ENCODE measurements at places on chromosomes 12 and 14.

DNA sequence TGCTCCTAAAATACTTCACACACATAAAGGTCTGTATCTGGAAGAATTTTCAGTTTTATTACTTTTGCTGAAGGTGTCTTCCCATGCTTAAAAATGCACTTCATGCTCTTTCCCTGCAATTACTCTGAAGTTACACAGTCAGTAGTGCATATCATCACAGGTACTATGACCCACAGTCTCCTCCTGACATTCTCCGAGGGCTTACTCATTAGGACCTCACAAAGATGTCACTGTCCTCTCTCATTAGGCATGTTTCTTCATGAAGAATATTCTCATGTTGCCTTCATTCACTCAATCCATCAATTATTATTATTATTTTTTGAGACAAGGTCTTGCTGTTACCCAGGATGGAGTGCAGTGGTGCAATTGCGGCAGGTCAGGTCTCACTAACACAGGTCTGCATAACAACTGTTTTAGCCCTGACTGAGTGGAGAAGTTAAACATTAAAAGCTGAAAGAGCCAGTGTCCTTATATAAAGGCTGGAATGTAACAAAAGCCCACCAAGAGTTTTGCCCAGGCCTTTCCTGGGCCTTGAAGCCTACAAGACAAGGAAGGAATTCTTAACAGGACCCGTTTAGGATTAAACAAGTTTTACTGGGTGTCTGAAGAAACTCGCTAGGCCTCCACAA is 119.5 kb upstream of the WSCD2 start:
- DNase-seq: no peak

DNA sequence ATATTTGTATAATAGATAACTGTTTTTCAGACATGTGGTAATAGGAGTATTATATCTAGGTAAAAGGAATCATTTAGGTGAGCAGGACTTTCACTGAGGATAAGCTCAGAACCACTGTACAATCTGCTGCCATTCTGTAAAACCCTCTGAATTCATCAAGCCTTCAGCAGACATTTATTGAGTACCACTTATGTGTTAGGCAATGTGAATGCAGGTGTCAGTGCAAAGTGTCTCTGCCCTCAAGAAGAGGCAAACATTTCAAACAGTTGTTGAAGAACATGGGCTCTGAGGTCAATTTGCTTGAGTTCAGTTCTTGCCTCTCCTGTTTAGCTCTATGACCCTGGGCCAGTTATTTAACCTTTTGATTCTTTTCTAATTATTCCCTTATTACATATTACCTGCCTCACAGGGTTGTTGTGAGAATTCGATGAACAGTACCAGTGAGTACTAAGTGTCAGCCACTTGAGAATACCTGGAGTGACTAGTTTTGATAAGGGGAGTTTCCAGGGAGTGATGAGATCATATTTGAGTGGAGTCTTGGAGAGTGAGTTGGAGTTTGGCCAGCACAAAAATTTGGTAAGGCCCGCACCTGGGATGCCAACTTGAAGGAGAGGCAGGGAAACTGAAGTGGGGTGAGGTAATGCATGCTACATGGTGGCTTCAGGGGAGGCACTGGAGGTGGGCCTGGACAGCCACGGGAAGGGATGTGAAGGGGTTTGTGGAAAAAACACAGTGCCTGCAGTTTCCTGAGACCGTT is 33.7 kb downstream of the RASSF8 start:
- no peak for DNase-seq

DNA sequence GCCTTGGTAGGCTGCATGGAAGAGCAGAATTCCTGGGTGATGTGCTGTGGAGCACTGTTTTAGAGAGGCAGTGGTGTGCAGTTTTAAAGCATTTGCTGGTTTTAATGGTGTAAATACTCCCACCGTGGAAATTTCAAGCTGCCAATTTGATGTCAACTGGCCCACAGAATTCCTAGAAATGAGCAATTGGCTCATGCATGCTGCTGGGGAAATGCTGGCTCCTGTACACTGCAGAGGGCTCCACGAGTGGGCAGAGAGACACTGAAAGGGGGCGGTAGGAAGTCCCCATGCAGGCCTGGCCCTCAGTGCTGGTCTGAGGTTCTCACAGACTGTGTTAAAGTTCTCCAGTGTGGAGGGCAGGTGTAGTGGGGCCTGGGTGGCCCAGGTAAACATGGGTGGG is 99.4 kb upstream of the NTF3 start:
- DNase-seq: no peak

DNA sequence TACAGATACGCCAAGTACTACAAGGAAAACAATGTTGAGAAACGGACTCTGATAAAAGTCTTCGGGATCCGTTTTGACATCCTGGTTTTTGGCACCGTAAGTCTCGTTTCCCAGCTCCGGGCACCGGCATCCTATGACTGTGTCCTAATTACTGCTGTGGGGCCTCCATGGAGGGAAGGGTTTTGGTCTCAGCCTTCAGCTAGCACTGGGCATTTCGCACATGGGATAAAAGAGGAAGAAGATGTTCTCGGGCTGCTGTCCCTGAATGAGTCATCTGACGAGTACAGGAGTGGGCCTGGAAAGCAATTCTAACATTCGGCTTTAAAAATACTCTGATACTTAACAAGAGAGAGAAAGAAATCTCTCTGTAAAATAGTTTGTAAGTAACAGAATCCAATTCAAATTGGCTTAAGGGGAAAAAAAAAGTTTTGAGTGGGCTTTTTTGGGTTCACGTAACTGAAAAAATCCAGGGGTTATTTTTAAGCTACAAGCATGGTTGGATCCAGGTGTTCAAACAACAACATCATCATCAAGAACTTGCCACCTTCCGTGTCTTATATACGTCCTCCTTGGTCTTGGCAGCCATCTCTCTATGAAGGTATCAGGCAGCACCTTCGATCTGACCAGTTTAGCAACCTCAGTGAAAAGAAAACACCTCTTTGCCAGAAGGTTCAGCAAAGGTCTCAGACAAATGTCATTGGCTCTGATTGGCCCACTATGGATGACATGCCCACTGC is 34.4 kb upstream of the P2RX4 start:
- peak; percentile 47 for DNase-seq

DNA sequence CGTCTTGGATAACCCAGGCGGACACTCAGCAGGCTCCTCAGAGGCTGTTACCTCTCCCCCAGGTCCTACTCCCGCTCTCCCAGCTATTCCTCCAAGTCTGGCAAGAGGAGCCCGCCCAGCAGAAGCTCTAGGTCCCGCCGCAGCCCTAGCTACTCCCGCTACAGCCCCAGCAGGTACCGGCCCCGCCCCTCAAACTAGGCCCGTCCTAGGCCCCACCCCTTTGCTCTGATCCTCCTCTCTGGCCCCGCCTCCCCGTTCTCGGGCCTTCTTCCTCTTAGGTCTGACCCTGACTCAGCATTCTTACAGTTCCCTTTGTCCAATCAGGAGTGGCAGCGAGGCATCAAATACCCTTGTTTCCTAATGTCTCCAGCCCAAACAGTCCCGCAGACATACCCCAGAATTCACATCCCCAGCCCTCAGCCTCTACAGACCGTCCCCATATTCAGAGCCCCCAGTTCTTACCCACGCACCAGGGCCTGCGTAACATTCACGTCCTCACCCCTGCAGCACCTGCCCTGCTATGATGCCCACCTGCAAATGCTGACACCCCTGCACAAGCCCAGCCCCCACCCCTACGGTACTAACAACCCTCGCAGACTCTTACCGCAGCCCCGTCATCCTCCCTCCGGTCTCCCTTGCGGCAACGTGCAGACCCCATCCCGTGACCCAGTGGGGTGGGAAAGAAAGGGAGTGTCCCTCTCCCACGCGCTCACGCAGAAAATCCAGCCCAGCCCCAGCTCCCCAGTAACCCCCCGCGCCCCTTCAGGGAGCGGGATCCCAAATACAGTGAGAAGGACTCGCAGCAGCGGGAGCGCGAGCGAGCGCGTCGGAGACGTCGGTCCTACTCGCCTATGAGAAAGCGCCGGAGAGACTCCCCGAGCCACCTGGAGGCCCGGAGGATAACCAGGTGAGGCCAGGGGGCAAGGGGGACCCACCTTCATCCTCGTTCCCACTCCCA is 25.0 kb upstream of the HSPB8 start:
- DNase-seq: peak; percentile 74
